CD4-positive, alpha-beta T cell treated with Interleukin-21 for 1 hour (primary cell): ENCODE measurements at places on chromosomes 12 and 14.
A peak's percentile ranks its signal among the peaks of the same experiment; 100 is the strongest.

- DNase-seq, result peak; percentile 83
Observed at GRCh38 chr14:24013654-24014514, 25.2 kb downstream of the DHRS4L2 start.

DNA sequence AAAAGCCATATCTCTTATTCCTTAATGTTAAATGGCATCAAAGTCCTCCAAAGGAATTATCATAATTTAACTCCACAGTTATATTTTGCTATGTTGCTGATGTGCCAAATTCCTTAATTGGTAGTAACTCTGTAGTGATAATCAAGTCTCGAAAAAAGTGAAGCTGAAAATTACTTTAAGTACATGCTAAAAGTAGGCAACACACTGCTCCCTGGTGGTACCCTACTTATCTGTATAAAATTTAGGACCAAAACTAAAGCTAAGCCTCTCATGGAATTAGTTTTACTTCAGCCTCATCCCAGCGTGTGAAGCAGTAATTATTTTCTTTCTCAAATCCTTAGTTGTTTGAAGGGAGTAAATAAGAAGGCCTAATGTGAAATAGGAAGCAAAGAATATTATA, 132.8 kb downstream of the TTLL5 start:
- DNase-seq, result no peak

DNA sequence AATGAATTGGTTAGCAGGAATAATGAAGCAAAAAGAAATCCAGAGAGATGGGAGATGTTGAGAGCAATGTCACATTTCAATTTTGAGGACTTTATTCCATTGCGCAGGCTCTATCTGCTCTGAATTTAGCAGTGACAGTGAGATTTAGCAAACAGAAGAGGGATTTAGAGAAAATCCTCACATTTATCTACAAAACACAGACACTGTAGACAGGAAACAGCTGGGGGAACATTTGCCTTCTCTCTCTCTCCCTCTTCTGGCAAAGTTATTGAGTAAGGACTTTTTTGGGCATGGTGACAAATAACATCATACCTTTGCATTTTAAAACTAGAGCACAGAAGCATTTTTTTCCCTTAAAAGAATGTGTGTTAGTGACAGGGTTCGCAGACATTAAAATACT, at the start of gene IGF1:
Gene IGF1 (minus strand): TSS at position 158 of the 400 bp plus-strand sequence. CDS start 182 bp downstream, outside the sequence.
- DNase-seq, result no peak

DNA sequence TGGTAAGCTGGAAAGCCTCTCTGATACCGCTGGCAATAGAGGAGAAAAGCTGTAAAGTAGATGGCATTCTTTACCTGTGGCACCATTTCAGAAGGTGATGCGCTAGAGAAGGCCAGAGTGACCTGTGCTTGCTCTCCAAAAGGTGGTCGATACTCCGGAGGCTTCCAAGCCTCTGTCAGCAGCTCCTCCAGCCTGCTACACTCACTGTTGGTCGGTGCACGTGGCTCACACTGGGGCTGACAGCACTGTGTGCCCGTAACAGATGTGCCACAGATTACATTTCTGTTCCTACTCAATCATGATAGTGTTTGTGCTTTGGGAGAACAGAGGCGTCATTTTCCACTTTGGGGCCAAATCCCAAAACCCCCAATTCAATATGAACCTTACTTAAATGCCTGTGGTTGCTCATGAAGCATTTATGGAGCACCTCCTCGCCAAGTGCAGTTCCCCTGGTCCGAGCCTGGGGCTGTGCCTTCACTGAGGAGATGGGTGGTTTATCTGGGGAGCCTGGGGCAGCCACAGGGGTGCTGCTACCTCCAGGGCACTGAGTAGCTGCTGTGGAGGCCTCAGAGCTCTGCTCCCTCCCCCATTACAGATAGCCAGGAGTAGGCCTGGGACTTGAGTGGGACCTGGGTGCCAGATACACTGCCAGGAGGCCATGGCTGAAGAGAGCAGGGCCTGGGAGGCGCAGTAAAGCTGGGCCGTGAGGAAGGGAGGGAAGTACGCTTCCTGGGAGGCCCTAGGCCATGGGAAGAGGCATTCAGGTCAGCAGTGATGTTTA, 26.8 kb downstream of the CCNK start:
- DNase-seq, result no peak

GRCh38 chr12:51334764-51335163, 10.8 kb upstream of the BIN2 start:
- DNase-seq, result no peak

DNA sequence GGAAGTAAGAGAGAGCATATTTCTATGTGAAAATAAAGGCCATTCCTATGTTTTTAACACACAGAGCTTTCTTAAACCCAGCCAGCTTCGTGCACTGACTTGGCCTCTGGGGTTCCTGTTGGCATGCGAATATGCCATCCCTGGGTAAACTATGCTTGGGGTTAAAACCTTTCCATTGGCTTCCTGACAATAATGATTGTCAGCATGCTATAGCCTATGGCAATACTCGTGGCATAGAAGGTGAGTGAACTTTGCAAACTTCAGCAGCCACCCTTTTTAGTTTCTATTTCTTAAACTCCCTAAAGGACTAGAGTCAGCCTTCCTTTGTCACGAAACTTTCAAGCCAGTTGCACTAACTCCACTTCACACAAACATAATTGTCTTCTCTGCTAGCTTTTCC, 148.4 kb upstream of the RGS6 start:
- DNase-seq, result no peak

DNA sequence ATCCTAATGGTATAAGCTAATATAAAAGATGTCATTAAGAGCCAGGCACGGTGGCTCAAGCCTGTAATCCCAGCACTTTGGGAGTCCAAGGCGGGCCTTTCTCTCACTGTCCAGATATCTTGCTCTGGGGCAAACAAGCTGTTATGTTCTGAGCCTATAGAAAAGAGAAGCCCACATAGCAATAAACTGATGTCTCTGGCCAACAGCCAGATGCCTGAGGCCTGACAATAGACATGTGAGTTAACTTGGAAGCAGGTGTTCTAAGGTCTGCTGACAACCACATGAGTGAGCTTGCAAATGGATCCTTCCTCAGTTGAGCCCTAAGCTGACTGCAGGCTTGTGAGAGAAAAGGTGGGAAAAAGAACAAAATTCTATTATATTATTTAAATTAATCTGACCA, 25.0 kb downstream of the YAF2 start:
- DNase-seq, result no peak

DNA sequence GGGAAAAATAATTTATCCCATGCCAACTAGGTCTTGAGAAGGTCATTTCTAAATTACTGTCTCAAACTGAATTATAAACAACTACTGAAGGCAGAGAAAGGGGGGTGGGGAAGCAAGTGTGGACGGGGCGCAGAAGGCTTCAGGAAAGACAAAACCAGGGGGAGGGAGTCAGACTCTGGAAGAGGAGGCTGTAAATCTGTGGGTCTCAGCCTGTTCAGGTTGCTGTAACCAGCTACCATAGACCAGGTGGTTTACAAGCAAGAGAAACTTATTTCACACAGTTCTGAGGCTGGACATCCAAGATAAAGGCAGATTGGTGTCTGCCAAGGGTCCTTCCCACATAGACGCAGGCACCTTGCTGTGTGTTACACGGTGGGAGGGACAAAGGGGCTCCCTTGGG, 39.9 kb upstream of the FZD10 start:
- no peak for DNase-seq

DNA sequence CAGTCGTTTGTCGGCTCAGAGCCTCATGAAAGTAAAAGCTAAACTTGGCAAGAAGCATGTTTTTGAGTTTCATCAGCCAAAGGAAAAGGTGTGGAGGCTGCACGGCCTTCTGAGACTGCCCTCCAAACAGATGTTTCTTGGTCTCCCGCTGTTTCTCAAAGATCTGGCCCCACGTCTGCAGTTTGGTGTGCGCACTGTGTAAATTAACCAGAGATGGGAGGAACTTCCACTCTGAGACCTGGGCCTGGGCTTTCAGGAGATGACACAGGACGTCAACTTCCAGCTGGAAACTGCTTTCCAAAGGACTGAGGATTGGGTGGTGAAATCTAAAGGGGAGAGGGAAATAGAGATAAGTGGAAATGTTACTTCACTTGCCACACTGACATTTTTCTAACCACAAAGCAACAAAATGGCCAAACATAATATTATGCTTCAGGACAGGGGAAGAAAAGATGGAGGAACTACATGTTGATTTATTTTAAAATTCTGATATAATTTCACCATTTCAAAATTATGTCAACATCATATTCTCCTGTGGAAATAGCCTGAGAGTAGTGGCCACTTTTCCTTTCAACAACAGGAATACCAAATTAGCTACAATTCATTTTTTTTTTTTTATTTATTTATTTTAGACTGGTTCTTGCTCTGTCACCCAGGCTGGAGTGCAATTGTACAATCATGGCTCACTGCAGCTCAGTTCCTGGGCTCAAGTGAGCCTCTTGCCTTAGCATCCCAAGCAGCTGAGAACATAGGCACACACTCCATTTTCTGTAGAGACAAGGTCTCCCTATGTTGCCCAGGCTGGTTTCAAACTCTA, 27.6 kb downstream of the KICS2 start:
- DNase-seq, result no peak

DNA sequence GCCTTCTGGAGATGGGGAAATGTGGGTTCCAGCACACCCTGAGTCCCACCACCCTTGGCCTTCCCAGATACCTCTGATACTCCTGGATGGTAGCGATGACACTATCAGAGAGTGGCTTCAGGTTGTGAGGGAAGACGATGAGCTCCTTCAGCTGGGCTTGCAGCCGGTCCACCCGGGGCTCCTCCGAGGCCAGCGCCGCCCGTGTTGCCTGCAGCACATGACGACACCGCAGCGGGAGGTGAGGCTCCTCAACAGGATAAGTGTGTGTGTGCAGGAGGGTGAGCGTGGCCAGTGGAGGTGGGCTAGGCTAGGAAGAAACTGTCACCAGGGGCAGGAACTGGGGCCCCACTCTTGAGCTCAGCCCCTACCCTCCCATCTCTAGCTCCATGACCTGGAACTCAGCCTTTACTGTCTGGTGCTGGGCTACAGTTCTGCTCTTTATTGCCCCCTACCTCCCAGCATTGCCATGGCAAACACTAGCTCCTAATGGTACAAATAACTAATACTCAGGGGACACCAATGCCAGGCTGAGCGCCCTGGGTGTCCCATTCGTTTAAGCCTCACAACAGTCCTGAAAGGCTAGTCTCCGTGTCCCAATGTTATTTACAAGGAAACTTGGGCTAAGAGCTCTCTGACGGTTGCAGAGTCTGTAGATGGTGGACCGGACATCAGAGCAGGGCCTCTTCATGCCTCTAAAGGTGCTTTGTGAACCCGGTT, 64.1 kb downstream of the SYNE3 start:
- DNase-seq, result no peak

GRCh38 chr12:129788506-129789084, 115.2 kb downstream of the TMEM132D start:
- no peak for DNase-seq

- DNase-seq, result no peak
Observed at GRCh38 chr14:76682367-76682766, 78.9 kb upstream of the VASH1 start.

DNA sequence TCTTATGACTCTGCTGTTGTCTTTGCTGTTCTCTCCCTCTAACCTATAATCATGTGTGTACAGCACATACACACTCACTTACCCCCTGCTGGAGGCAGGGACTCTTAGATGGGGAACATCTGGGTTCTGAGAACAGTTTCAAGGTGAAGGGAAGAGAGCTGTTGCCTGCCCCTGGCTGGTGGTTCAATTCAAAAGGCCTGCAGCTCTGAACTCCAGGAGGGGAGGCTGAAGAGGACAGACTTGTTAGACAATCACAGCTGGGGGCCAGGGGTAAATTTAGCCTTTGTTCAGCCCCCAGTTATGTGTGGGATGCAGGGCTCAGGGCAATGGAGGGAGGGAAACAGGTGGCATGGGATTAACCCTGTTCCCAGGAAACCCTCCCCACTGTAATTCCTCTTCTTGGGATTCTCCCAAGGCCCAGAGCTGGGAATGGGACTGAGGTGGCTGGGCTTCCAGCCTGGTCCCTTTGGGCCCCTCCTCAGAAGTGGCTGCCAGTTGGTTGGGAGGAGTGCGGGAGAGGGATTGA, 1.9 kb downstream of the MYL6B start:
- no peak for DNase-seq

GRCh38 chr12:54879150-54879549, 24.8 kb downstream of the MUCL1 start:
- DNase-seq, result no peak

GRCh38 chr12:68821357-68822188, 13.6 kb downstream of the MDM2 start:
- no peak for DNase-seq

GRCh38 chr12:121472150-121472905, 72.4 kb downstream of the RNF34 start:
- no peak for DNase-seq

- no peak for DNase-seq
Observed at GRCh38 chr12:29159661-29160060, 10.6 kb downstream of the FAR2 start.

DNA sequence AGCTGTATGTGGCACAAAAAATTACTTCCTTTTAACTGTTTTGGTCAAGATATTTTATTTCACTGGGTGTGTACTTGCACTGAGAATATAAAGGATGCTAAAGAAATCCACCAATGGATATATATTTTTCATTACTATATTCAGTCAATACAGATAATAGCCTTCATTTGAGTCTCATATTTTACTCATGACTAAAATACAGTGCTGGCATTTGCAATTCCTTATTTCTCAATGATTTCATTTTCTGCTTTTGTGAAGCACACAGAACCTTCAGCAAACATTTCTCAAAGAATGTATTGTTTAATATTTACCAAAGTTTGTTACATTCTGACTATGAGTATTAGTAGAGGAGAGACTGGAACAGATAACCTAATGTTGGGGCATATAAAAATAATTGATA, 93.2 kb upstream of the SOX5 start:
- no peak for DNase-seq

DNA sequence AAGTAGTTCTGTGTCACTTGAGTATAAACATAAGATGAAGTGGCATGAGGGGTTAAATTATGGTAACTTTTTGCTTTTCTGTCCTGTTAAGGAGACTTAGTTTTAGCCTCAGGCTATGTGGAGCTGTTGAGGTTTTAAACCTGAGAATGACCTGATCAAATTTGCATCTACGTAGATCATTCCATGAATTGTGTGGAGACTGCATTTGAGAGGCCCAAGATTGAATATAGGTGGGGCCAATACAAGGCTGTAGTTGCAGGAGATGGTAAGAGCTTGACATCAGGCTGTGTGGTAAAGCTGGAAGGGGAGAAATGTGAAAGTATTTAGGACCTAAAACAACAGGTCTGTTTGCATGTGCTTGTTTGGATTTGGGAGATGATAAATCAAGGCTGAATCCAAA, 249.5 kb downstream of the SLC16A7 start:
- DNase-seq, result no peak

DNA sequence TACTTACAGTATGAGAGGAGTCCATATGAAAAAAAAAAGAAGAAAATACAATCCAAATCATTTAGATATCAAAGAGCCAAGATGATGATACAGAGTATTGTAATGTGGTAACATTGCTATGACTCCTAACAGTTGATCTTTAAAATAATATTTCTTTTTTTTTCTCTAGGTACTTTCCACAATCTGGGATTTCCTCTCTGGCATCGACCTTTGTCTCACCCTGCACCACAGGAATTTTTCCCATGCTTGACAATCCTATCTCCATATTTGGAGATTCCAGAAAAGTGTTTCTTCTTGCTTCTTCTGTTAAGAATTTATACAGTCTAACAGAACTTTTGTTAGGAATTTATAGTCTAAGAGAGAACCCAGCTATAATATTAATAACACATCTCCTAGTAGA, 184.4 kb downstream of the ITPR2 start:
- DNase-seq, result no peak
